COLO829 (cell line): ENCODE measurements at places on chromosomes 16 and 17.
A peak's percentile ranks its signal among the peaks of the same experiment; 100 is the strongest.

GRCh38 chr16:62060089-62060488 lies 23.9 kb upstream of the CDH8 start:
- DNase-seq, result no peak

- DNase-seq, result no peak
Measured at GRCh38 chr16:89123001-89123830, 29.6 kb downstream of the ACSF3 start.

DNA sequence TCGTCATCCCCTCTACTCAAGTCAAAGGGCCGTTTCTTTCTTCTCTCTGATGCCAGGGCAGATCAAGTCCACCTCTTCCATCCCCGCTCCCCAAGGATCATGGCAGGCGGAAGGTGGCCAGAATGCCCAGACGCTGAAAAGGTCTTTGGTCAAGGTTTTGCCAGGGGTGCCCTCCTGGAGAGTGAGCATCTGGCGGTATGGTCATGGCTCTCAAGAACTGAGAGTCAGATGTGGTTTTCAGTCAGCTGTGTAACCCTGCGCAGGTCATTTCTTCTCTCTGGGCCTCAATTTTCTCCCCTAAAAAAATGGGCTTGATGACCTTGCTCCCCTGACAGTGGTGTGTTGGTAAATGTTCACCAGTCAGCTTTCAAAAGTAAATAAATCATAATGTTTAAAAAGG lies 12.4 kb downstream of the FOXN1 start:
- no peak for DNase-seq

GRCh38 chr16:3292604-3293003 lies 9.3 kb downstream of the ZNF263 start:
- no peak for DNase-seq

GRCh38 chr17:66337268-66337667 lies 34.9 kb downstream of the PRKCA start:
- DNase-seq, result no peak

DNA sequence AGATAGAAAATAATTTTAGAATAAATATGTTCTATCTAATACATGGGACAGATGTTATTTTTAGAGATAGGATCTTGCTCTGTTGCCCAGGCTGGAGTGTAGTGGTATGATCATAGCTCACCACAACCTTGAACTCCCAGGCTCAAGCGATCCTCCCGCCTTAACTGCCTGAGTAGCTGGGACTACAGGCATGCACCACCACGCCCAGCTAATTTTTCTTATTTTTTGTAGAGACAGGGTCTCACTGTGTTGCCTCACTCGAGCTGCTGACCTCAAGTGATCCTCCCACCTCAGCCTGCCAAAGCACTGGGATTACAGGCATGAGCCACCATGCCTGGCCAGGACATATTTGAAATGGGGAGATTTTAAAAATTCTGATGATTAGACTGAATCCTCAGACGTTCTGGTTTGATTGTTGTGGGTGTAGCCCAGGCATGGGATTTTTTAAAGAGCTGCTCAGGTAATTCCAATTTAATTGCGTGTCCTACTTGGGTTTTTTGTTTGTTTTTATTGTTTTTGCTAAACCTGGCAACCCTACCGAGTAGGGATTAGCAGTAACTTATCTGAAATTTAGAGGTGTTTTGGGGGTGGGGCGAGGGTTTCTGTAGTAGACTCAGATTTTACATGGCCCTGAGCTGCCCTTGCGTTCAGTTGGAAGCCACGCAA lies 142.9 kb downstream of the RAB11FIP4 start:
- no peak for DNase-seq

DNA sequence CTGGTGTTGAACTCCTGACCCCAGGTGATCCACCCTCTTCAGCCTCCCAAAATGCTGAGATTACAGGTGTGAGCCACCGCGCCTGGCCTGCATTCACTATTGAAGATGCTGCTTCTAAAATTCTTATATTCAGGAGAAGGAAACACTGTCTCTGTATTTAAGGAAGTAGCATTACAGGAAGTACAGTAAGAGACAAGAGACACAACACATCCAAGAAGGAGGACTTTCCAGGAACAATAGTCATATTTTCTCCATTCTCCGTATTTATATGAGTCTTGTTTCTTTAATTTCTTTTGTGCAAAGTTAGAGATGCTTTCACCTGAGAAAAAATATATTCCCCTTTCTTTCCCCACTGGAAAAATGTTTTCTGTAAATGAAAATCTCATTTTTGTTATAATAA lies 18.3 kb upstream of the ABCA3 start:
- DNase-seq, result no peak

GRCh38 chr16:83300326-83300725 lies 507.5 kb upstream of the HSBP1 start:
- no peak for DNase-seq

- DNase-seq, result no peak
Measured at GRCh38 chr16:57305159-57305811, 20.8 kb upstream of the PLLP start.

GRCh38 chr17:66552371-66552770 lies 250.0 kb downstream of the PRKCA start:
- DNase-seq, result no peak

GRCh38 chr17:56754523-56755208 lies 79.1 kb downstream of the C17orf67 start:
- DNase-seq, result peak; percentile 56

DNA sequence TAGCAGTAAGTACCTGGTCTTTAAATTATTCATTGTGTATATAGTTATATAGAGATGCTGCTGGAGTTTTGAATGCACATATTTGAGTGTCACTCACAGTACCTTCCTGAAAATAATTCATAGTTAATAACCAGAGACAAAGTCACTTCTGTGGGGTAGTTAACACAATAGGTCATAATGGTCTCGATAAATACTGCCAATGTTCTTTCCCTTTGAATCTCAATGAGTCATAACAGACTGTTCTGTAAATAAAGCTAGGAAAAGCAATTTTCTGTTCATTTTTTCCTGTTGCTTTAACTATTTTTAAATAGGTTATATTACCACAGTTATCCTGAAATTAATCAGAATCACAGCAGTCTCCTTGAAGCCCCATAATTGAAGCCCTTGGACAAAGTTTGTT lies 87.2 kb downstream of the MAP2K4 start:
- peak; percentile 26 for DNase-seq

- no peak for DNase-seq
Measured at GRCh38 chr17:30958187-30958586, 12.7 kb upstream of the RNF135 start.

GRCh38 chr17:78637146-78637545 lies 60.0 kb upstream of the DNAH17 start:
- DNase-seq, result no peak

DNA sequence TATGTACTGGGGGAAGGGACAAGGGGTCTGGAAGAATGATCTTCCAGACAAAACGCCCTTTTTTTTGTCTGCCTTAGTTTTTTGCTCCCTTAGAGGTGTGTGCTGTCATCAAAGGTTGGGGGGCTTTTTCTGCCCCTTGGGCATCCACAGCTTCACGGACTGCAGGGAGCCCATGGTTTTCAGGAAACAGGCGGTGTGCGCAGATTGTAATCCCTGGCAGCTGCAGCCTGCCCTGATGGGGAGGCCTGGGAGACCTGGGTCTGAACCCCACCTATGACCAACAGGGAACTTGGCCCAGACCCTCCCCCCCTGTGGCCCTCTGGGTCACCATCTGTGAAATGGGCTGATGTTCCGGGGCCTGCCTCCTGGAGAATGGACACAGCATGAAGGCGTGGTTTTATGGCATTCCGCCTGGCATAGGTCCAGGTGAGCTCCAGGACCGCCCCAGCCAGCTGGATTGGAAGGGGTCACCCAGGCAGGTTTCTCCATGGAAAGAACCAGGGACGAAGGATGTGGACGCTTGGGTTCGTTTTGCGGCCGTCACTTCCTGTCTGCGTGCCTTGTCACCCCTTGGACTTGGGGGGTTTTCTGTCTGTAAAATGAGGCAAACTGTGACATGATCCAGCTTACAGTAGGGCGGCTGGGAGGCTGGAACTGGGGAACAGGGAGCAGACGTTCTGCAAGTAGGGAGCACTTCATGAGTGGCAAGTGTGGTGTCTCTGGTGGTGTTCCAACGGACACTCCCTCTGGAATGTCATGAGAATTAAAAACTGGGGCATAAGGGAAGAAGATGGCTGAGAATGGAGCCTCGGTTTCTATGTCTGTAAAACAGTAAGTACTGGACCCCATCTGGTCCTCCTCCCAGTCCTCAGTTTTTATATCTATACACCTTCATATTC lies 1.5 kb downstream of the CPNE2 start:
- no peak for DNase-seq

- no peak for DNase-seq
Measured at GRCh38 chr16:83915081-83915480, 16.2 kb downstream of the MLYCD start.

DNA sequence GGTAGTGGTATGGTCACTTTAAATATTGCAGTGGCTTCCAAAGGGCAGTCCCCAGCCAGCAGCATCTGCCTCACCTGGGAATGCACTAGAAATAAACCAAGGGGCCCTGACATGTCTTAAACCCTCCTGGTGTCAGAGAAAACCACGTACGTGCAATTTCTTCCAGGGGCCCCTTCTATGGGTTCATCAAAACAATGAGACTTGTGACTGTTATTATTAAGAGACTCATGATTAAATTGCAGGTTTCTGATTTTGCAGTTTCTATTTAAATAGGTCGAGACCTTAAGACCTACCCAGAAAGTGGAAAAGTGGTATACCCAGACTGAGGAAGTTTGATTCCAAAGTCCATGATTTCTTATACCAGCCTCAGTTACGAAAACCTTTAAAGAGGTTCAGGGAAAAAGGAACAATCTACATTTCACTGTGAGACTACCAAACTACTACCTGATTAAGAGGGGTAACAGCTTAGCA lies 746 bp upstream of the POLG2 start:
- DNase-seq, result no peak

GRCh38 chr16:57808589-57809228 lies 6.4 kb upstream of the KIFC3 start:
- DNase-seq, result no peak

GRCh38 chr16:86294535-86295196 lies 215.7 kb upstream of the FOXF1 start:
- DNase-seq, result no peak

DNA sequence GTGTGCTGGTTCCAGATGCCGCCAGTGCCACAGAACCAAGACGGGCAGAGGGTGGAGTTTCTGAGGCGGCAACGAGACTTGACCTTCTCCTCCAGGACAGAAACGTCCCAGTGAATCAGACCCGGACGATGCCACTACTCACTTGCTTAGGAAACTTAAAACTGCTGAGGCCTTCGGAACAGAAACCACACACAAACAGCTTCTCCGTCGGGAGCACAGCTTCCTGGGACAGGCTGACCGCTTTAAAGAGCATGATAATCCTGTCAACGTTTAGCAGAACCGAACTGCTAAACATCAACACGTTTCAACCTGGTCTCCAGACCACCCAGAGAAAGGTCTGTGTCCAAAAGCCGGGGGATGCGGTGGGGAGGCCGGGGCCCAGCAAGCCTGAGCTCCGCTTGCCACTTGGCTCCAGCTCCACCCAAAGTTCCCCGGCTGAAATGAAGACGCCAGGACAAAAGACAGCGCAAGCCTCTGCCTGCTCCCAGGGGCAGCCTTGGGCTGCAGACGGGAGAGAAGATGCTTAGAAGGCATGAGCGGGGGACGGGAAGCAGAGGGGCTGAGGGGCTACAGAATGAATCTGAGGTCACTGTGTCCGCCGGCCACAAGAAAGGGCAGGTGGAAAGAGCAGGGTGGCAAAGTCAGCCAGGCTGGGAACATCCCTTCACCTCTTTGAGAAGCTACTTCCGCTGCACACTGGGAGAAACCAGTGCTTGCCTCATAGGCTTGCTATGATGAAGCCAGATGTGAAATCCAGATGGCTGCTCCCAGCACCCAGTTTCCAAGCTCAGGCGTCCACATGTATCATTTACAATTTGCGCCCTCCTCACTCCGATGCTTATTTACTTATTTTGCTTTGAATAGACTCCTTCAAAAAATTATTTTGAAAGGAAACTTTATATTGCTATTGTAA lies 69.0 kb downstream of the MRM3 start:
- no peak for DNase-seq

DNA sequence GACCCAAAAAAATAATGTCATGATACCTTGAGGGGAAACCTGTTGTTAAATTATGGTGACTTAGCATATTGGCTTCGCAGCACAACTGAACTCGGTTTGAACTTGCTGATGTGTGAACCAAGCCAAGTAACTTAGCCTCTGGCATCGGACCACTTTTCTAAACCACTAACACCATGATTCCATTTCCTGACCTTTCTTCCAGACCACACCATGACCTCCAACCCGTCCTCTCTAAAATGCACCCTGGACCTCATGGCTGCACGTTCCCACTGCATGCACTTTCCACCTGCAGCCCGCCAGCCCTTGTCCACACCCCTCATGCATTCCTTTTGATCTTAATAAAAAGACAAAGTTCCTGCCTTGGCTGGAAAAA lies 29.3 kb downstream of the DYNLRB2 start:
- DNase-seq, result no peak

- DNase-seq, result no peak
Measured at GRCh38 chr17:66975614-66976378, 11.3 kb downstream of the CACNG4 start.

DNA sequence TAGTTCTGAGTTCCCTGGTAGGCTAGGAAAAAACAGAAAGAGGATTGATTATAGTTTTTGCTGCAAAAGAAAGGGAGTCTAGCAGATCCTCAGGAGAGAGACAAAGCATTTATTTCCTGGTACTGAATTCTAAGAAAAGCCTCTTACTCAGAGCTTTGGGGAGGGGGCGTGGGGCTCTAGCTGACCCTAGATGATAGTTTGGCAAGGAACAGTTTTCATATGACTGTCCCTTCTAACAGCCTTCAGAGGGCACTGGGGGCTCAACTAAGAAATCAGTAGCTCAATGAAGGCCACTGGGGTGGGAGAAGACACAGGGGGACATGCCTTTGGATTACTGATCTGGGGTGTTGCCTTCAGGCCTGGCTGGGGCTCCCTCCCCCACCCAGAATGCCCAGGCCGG lies 4.0 kb downstream of the CA7 start:
- no peak for DNase-seq

- no peak for DNase-seq
Measured at GRCh38 chr17:76356803-76357456, 3.2 kb upstream of the PRPSAP1 start.

GRCh38 chr16:2717383-2718263 lies 2.4 kb downstream of the PRSS27 start:
- no peak for DNase-seq

DNA sequence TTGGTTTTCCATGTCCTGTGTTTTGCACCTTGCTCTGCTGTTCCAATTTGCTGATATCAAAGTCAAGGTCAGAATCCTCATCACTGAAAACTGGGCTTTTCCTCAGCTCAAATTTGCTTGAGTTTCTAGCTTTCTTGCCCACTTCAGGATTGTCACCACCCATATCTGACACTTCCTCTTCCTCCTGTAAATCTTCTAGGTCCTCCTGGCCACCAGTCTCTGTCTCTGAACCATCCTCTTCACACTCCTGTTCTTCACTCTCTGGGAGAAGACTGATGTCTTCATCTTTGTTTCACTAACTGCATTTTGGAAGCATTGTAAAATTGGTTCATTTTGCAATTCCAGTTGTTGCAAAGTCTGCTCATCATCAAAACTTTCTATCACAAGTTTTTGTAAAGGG lies 63.4 kb upstream of the RBL2 start:
- DNase-seq, result no peak
